Activated T-helper 1 cell treated with anti-CD3 and anti-CD28 coated beads, Interleukin-12 subunit alpha, Interleukin-12 subunit beta, Interleukin-2, Interleukin-4 antibody, amounts not matched to agents 30 ng/mL and 10 ng/mL and 1 ng/mL, durations not matched to agents 14 hours and 24 hours and 36 hours (primary cell): ENCODE measurements at places on chromosomes 11 and 22.

GRCh38 chr22:37043828-37044538, 7.6 kb upstream of the KCTD17 start:
- DNase-seq, result peak; percentile 39

- no peak for DNase-seq
These were observed 750 bp downstream of the XRCC6 start for GRCh38 chr22:41621911-41622179.

DNA sequence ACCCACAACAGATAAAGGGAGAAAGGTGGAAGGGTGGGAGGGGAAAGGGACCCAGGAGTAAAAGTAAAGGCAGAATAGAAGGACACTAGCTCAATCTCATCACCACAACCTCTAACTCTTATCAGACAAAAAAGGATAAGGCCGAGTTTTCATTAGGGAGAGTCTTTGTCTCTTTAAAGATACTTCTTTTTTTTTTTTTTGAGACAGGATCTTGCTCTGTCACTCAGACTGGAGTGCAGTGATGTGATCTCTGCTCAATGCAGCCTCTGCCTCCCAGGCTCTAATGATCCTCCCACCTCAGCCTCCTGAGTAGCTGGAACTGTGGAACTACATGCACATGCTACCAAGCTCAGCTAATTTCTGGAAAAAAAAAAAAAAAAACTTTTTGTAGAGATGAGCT, 85.6 kb upstream of the CHRM4 start:
- no peak for DNase-seq

DNA sequence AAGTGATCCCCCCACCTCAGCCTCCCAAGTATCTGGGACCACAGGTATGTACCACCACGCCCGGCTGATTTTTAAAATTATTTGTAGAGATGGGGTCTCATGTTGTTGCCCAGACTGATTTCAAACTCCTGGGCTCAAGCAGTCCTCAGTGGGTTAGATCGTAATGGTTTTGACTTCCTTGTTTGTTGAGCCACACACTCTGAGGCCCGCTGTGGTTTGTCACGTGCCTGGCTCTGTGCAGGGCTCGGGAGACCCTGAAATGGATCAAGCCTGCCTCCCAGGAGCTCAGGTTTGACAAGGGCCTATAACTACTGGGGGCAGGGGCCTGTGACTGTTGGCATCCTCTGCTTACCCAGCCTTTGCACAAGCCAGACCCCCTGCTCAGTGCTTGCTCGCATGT, 68.1 kb downstream of the MPPED1 start:
- DNase-seq, result no peak

DNA sequence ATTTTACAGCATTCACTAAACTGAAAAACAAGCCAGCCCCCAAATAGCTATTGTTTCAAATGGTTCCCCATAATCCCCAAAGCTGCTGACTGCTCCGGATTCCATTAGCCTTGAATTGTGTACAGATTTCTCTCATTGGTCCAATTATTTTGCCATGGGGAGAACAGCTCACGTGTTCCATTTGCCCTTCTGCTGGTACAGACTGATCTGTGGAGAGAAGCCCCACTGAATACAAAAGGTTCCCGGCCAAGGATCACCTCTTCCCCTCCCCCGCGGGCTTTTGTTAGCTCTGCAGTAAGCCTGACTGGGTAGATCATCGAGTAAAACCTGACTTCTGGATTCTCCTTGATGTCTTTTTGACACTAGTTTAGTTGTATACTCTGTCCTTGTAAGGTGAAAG, 9.1 kb upstream of the MAPK8IP1 start:
- no peak for DNase-seq

DNA sequence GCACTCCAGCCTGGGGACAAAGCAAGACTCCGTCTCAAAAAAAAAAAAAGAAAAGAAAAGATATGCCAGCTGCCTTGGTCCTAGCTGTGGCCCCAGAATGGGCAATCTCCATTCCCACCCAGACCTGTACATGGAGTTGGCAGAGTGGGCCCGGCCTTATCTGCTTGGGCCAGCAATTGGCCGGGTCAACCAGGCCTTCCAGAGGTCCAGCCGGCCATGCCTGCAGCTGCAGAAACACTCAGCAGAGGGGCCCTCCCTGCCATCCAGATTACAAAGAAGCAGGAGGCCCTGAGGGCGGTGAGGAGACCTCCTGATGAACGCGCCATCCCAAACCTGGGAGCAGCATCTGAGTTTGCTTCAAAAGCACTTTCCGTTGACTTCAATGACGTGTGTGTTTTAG, 26.9 kb upstream of the ARFGAP3 start:
- DNase-seq, result no peak
